CD8-positive, alpha-beta memory T cell (primary cell): ENCODE measurements at places on chromosomes 16 and 17.

GRCh38 chr16:71344315-71344905, 14.1 kb upstream of the CALB2 start:
- no peak for DNase-seq

- no peak for DNase-seq
These were observed 18.6 kb downstream of the CD300LB start for GRCh38 chr17:74512624-74513091.

DNA sequence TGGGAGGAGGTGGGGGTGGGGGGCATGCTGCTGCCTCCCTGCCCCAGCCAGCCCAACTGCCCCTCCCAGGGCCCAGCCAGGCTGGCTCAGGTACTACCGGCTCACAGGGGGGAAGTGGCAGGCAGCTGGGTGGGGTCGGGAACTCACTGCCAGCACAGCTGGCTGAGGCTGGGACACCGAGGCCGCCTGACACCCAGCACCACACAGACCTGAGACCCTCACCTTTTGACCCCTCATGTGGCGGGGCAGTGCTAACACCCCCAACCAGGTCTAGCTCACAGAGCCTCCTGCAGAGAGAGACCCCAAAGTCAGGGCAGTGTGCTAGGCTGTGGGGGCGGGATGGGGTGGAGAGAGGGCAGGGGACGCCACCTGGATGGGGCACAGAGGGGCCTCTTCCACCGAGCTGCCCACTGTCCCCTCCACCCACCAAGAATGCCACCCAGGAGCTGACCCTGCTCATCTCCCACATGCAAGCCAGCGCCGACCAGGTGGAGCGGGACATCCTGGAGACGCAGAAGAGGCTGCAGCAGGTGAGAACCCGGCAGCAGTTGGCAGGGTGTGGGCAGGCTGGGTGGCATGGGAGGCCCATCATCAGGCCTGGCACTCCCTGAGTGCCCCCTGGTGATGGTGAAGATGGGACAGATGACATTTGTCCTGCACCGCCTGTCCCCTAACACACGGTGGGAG, 3.0 kb downstream of the EVPLL start:
- no peak for DNase-seq

GRCh38 chr16:11084876-11085485, 140.6 kb downstream of the CLEC16A start:
- DNase-seq, result no peak

DNA sequence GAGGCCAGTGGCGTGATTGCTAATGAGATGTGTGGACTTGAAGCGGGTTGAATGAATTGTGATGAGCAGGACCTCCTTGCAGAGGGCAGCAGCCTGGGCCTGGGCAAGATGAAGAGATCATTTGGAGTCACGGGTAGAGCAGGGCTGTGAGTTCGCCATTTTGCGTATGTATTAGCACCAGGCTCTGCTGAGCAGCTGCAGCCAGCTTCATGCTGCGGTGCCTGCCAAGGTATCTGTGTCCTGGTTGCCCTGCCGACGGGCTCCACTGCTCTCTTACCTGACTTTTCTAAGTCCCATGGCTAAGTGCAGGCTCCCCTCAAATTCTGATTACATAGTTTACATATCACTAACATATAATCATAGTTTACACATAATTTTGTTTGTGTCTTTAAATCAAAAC, 295.7 kb downstream of the SNX29 start:
- no peak for DNase-seq

GRCh38 chr16:12500771-12501170, 302.9 kb downstream of the CPPED1 start:
- no peak for DNase-seq

GRCh38 chr17:34015253-34015652, 239.8 kb upstream of the CCL2 start:
- no peak for DNase-seq
